SK-MEL-5 (cell line): ENCODE measurements at places on chromosomes 3 and 15. TPM values are rescaled to one million over a fixed set of nuclear protein-coding genes. Genes with fewer than 3 reads are reported as not detected.

DNA sequence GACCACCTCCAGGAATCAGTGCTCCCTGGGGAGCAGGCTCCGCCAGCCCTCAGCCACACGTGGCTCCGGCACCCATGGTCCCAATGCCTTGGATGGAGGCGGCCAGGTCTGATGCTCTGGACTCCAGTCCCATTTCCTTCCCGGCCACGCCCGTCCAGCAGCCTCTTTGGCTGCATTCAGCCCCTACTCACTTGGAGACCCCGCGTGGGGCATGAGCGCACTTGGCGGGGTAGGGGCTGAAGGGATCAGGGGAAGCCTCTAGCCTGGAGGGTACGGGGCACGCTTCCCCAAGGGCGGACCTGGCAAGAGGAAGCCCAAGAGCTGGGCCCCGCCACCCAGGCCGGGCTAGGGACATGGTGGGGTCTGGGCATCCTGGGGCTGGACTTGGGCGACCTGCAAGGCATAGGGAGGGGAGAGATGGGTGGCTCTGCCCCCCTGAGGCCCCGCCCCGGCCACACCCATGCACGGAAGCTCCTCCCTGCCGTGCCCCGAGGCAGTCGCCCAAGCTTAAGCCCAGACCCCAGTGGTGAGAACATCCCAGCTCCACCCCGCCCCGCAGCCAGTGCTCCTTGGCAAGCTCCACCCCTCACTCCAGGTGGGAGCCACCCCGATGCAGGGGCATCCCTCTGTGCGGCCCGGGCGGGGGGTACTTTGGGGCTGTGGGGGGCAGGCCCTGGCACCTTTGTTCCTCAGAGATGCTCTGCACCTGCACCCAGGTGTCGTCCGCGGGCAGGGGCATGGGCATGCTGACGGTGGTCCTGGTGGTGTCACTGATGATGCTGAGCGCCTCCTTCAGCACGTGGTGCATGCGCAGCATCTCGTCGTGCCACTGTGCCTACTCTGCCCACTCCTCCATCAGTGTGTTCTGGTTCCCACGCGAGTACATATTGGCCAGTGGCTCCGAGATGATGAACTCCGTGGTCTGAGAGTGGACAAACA is 163.5 kb downstream of the GOLGA6L4 start:
- DNase-seq: no peak

The SUCNR1 gene
- 0.03 TPM in 1 of 2 replicates, not detected in the other for total RNA-seq

The GAP43 gene
- total RNA-seq: not detected in 2 replicates

The APOD gene
- total RNA-seq: 90.8 and 104 TPM in 2 replicates

- no peak for DNase-seq
Measured at GRCh38 chr3:141921316-141921715, 44.9 kb downstream of the ATP1B3 start.

- DNase-seq: no peak
Measured at GRCh38 chr3:50100386-50100785, 11.7 kb downstream of the RBM5 start.

The GPR149 gene
- not detected in 2 replicates for total RNA-seq

GRCh38 chr3:168933614-168934013 is 729.9 kb downstream of the MECOM start:
- no peak for DNase-seq
